ENCODE measurements at places on chromosomes 16 and 17. TPM values are rescaled to one million over a fixed set of nuclear protein-coding genes. Genes with fewer than 3 reads are reported as not detected.

- peaks cover 23% of the 10 kb centered on the region for H3K4me1 ChIP-seq
- peaks cover 3% of the 10 kb centered on the region for H3K36me3 ChIP-seq
- H3K27me3 ChIP-seq, result no peaks in the 10 kb centered on the region
- no peak for DNase-seq
Measured at GRCh38 chr17:73232587-73233373, 28.9 kb downstream of the CPSF4L start.

Gene SEC14L5
- total RNA-seq, result not detected

DNA sequence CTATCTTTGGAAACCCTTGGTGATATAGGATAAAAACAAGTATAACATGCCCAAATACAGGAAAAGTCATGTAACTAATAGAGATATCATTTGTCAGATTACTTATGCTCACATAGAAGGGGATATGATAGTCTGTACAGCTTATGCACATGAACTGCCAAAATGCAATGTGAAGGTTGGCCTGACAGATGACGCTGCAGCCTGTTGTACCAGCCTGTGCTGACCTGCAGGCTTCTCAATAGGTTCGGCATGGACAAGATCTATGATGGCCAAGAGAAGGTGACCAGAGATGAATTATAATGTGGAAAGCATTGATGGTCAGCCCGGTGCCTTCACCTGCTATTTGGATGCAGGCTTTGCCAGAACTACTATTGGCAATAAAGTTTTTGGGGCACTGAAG, 12.7 kb downstream of the WFIKKN2 start:
- no peak overlapping the region for H3K4me3 ChIP-seq
- H3K27me3 ChIP-seq, result no peaks in the 10 kb centered on the region
- H3K27ac ChIP-seq, result no peak overlapping the region
- H3K36me3 ChIP-seq, result no peaks in the 10 kb centered on the region

Gene FGF11
- 3.0 TPM for total RNA-seq

DNA sequence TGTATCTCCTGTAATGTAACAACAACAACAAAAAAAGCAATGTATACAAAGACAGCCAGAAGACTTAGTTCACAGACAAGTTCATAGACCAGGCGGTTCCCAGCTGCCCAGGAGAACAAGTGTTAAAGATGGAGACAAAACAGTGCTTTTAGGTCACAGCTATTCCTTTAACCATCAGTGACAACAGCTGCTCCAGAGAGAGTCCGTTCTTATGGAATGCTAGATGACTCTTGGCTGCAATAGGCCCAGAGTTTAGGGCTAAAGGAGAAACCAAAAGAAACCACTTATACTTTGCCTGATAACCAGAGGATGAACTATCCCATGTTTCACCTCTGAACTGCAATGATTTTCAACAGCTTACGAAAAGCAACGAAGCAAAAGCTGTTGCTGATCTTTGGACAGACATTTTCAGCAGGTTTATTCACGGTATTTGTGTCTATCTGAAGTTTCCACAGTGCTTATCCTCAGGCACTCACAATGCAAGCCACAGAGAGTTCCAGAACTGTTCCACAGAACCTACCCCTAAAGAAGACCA, 6.0 kb downstream of the ZCCHC14 start:
- H3K4me3 ChIP-seq, result no peak overlapping the region
- H3K27ac ChIP-seq, result no peak overlapping the region
- no peaks in the 10 kb centered on the region for H3K4me1 ChIP-seq
- no peaks in the 10 kb centered on the region for H3K27me3 ChIP-seq
- no peak for DNase-seq

DNA sequence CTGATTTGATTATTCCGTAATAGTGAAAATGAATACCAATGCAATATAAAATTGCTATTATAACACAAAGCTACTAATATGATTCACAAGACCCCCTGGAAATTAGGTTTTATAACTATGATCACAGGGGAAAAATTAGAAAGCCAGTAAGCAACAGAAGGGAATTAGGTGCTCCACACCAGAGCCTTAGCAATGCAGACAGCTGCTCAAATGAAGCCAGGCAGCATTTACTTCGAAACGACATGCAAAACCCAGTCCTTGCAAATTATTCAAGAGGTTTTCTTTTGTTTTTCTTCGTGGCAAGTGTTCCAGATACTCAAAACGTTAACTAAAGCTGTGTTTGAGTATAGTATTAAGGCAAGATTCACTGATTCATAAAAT, 47.9 kb downstream of the TOX3 start:
- no peak overlapping the region for H3K27ac ChIP-seq
- H3K4me3 ChIP-seq, result no peak overlapping the region
- no peaks in the 10 kb centered on the region for H3K27me3 ChIP-seq
- H3K4me1 ChIP-seq, result no peaks in the 10 kb centered on the region
- DNase-seq, result no peak

DNA sequence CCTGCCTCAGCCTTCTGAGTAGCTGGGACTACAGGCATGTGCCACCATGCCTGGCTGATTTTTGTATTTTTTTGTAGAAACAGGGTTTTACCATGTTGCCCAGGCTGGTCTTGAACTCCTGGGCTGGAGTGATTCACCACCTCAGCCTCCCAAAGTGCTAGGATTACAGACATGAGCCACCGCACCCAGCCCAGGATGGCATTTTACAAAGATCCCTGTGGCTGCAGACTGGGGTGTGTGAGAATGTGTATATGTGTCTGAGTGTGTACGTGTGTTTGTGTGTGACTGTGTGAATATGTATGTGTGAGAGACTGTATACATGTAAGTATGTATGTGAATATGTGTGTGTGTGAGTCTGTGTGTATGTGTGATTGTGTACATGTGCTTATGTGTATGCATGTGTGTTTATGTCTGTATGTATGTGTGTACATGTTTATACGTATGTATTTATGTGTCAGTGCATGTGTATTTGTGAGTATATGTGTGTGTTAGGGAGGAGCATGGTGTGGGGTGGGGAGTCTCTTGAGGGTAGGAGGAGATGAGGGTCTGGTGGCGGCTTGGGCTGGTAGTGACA, 17.0 kb downstream of the RPTOR start:
- no peak overlapping the region for H3K4me3 ChIP-seq
- peaks cover 7% of the 10 kb centered on the region for H3K36me3 ChIP-seq
- H3K27ac ChIP-seq, result no peak overlapping the region
- no peaks in the 10 kb centered on the region for H3K4me1 ChIP-seq
- H3K27me3 ChIP-seq, result no peaks in the 10 kb centered on the region

- no peak overlapping the region for H3K27ac ChIP-seq
- no peaks in the 10 kb centered on the region for H3K27me3 ChIP-seq
- peaks cover 6% of the 10 kb centered on the region for H3K4me1 ChIP-seq
- DNase-seq, result no peak
Measured at GRCh38 chr16:30767767-30768465, 5.8 kb downstream of the RNF40 start.

DNA sequence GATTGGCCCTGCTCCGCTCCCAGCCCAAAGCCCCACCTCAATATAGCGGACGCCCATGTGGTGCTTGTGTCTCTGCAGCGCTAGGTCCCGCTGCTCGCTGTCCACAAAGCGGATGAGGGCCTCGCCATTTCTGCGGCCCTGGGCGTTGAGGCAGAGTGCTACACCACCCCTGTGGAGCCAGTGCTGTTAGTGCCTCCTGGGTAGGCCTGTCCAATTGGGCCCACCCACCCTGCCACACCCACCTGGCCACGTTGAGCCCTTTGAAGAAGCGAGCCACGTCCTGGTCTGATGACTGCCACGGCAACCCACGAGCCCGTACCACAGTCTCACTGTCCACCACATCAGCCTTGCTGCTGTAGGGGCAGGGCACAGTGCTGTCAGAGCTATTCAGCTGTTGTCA, 3.6 kb downstream of the ESRP2 start:
- no peaks in the 10 kb centered on the region for H3K27me3 ChIP-seq
- H3K36me3 ChIP-seq, result peaks cover 3% of the 10 kb centered on the region
- peaks cover 20% of the 10 kb centered on the region for H3K4me1 ChIP-seq
- no peak for DNase-seq
- H3K27ac ChIP-seq, result no peak overlapping the region
- no peak overlapping the region for H3K4me3 ChIP-seq

Gene SPPL2C
- not detected for total RNA-seq

Gene GDPD3
- 3.3 TPM for total RNA-seq

Gene SLC2A4
- 0.23 TPM for total RNA-seq

Gene CDH5
- total RNA-seq, result not detected

DNA sequence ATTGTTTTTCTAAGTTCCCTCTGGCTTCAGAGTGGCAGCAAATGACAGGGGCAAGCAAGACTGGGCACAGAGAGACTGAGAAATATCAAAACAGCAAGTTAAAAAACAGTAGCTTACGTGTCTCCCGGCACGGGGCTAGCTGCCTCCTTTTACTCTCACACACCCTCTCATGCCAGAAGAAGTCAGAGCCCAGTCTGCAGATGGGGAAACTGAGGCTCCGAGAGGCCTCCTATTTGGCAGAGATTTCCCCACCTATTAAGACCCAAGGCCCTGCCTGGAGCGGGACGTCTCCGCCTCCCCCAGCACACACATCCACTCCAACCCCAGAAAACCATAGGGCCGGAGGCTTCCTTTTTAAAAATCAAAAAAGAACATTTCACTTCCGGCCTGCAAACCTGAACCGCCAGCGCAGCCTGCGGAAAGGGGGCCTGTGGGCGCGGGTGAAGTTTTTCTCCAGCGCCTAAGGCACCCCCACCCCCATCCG, 832 bp downstream of the CARHSP1 start:
- peaks cover 32% of the 10 kb centered on the region for H3K4me1 ChIP-seq
- H3K36me3 ChIP-seq, result peaks cover 3% of the 10 kb centered on the region
- H3K27ac ChIP-seq, result peak overlapping the region; percentile 90
- DNase-seq, result no peak
